Stromal cell of bone marrow (primary cell): ENCODE measurements at places on chromosomes 13 and 19.

DNA sequence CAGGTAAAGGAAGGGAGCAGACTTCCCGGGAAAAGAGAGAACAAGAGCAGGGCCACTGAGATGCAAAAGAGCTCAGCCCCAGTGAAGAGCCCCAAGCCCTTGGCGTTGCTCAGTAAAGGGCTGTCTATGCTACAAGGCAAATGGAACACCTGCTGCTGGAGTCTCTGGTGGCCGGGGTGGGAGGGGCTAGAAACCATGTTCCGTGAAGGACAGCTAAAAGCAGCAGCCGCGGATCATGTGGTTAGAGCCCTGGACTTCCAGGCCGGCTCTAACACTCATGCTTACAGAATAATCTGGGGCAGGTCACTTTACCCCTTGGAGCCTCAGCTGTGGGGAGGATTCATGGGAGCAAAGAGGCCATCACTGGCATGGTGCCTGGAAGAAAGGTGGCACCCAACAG is 17.8 kb downstream of the POU2F2 start:
- no peak for DNase-seq

- DNase-seq, result no peak
Measured at GRCh38 chr13:111542530-111543341, 222.3 kb downstream of the TEX29 start.

DNA sequence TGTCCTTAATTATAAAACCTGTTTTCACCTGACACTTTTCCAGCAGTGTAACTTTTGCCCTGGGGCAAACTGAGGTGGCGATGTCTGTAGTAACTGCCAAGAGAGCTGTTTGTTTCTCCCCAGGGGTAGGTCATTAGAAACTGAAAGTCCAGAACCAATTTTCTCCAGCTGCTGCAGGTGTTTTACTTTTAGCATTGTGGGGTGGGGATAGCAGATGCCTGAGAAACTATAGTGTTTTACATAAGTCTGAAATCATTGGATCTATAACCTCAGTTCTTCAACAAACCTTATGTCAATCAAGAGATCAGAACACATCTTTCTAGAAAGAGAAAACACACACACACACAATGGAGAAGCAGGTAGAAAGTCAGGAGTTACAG is 92.7 kb downstream of the LHFPL6 start:
- DNase-seq, result no peak

DNA sequence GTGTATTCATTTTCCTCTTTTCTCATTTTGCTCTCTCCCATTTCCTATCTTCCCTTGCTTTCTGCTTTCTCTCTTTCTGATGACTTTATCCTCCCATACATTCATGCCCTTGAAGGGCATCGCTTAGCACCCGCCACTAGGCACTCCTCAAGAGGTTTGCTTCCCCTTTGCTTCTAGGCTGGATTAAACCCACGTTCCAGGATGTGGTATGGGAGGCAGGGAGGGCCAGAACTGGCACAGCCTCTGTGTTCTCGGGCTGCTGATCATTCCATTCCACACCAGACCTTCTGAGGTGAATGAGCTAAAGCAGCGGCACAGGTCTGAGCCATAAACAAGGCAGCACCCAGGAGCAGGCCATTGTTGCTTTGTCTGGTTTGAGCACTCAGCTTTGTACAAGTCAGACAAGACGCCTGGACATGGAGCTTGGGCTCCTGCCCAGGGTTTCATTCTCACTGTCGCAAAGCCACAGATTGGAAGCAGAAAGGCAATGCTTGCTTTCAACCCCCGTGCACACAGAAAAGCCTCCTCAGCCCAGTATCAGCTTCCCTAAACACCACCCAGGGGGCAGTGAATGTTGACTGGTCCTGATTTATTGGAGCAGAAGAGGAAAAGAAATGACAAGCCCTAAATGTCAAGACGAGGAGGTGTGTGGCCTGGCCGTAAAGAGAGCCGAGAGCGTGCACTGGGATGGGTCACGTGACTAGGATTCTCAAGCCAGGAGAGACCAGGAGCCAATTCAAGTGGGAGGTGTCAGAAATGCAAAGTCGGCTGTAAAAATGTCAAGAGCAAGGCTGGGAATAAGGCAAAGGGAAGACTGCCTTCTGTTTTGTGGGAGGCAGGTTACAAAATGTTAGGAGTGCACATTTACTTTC is 218.0 kb upstream of the SERP2 start:
- no peak for DNase-seq

- DNase-seq, result no peak
Measured at GRCh38 chr19:45881909-45882528, 3.9 kb downstream of the IRF2BP1 start.

DNA sequence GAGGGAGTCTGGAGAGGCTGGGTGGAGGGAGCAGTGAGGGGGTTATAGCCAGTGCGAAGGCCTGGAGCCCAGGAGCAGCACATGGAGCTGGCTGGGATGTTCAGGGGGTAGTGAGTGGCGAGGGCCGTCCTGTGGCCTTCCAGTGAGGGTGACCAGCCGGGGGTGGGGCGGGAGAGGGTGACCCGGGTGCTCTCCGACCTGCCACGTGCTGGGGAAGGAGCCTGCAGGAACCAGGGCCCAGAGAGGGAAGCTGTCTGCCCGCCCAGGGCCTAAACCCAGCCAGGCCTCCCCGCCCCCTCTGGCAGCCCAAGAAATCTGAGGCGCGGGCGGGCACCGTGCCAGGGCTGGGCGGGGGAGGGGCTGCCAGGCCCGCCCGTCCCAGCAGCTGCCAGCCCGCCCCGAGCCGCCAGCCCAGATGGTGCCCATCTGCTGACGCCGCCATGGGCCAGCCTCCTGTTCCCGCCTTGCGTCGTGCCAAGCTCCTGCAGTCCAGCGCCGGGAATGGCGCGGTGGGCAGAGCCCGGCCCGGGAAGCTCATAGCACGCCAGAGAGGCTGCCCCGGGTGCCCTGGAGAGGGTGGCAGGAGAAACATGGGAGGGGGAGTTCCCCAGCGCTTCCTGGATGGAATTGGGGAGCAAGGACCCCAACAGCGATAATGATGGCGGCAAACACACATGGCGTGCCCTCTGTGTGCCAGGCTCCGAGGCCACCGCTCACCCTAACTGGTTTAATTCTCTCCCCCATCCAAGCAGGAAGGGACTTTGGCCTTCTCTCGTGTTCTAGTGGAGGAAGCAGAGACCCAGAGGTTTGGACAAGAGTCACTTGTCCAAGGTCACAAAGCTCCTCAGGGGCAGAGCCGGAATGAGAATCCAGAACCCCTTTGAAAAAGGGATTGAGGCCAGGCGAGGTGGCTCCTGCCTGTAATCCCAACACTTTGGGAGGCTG is 21.5 kb downstream of the NFIC start:
- DNase-seq, result no peak
